ENCODE measurements at places on chromosomes 1 and 21.

- no peak for DNase-seq
Observed at GRCh38 chr1:228194921-228195812, 12.7 kb upstream of the OBSCN start.

DNA sequence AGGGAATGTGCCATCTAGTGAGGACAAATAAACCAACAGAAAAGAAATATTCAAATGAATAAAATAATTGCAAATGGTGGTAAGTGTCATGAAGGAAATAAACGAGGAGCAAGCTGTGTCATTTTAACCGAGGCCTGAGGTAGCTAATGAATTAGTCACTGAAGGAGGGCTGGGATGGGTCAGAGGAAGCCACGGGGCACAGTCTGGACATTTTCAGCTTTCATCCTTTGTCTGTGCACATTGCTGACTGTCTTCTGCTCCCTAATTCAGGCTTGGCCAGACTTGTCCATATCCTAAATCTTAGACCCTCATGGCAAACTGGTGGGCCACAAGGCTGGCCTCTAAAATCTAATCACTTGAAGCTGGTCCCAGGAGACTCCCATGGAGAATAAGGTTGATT, 138.4 kb downstream of the RHOU start:
- DNase-seq = no peak

- no peak for DNase-seq
Observed at GRCh38 chr1:62263814-62264353, 55.4 kb downstream of the KANK4 start.

DNA sequence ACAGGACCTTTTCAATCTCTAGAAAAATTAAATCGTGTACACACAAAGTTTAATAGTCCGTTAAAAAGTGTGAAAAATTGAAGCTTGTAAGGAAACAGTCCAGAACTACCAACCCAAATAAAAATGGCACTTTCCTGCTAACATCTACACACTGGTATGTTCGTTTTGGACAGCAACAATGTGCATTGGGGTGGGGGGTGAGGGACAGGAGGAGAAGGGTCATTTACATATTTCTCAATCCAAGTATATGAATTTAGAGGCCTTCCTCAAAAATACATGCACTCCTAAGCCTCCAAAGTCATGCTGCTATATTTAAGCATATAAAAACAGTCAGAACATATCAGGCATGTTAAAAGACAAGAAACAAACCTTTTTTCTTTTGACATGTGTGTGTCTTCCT, 2.5 kb downstream of the PPP1R15B start:
- no peak for DNase-seq

DNA sequence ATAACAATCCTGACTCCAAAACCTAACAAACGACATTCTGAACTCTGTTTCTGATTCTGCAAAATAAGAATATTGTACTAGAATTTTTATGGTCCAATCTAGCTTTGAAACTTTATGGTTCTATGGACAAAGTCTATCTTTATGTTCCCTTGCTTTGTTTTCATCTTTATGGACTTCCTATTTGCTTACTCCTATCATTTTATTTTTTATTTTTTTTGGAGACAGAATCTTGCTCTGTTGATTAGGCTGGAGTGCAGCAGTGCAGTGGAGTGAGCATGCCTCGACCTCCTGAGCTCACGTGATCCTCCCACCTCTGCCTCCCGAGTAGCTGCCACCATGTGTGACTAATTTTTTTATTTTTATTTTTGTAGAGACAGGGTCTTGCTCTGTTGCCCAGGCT, 3.6 kb downstream of the NRAS start:
- no peak for DNase-seq

DNA sequence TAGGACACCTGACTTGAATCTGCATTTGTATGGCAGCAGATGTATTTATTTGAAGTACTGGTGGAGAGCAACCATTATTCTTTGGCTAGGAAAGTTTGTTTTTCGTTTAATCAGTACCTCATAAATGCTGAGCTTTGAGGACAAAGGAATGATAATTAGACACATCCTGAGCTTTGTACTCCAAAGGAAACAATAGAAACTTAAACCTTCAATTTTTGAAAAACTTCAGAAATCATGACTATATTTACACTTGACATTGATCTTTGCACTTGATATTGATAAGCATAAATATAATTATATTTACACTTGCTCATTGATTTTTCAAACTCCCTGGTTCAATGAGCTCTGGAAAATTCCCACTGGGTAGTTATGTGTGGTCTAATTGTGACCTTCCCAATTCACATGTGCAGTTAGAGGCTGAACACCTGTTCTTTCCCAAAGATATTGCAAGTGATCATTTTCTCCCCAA, 10.7 kb downstream of the PATJ start:
- DNase-seq = no peak

GRCh38 chr21:45128613-45129188, 54.3 kb downstream of the ADARB1 start:
- DNase-seq = peak; percentile 86

DNA sequence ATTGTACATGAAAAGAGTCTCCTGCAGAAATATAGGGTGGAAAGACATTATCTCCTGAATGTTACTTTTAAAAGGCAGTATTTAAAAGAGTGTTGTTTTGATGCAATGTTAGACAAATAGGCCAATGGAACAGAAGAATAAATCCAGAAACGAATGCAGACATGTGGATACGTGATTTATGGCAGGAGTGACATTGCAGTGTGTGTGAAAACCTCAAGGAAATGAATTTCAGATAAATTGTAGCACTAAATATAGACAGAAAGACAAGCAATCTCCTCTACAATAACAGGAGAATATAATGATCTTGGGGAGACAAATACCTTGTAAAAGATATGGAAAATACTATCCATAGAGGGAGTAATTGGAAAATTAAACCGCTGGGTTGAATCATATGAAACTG, 387.8 kb upstream of the CHRM3 start:
- no peak for DNase-seq

GRCh38 chr21:37645848-37646247, 270.4 kb downstream of the KCNJ6 start:
- no peak for DNase-seq

Measured in activated CD4-positive, alpha-beta memory T cell treated with anti-CD3 and anti-CD28 coated beads for 36 hours (primary cell).